CD4-positive, alpha-beta T cell treated with Interleukin-17A for 1 hour (primary cell): ENCODE measurements at places on chromosomes 16 and 17.

DNA sequence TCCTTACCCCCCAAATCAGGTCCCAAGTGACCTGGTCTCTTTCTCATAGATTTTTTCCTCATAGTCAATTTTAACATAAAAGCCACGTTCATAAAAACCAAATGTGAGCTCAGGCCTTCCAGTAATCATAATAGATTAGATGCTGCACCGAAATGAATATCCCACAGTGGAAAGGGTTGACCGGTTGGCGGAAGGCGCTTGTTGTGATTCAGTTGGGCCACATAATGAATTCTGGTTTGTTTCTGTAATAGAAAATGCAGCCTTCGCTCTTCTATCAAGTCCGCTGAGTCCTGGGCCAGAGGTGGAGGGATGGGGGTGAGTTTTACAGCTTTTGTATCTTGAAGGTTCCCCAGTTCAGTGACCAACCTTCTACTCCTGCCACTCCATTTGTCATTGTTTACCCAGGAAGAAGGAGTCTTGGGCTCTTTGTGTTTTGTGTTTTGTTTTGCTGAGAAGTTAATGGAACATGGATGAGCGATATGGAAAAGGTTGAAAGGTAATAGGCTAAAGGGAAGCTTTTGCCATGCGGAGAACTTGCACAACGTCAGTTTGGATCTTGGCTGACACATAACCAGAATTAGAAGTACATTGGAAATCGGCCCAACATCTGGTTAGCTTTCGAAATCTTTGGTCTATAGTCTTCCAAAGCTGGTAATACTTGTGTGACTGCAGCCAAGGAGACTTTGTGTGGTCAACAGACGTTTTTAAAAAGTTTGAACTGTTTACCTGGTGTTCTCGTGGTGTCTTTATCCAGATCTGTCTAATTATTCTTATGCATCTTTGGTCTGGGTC, 89.5 kb downstream of the CLEC16A start:
- no peak for DNase-seq

- no peak for DNase-seq
Measured at GRCh38 chr16:18792836-18793433, 2.8 kb upstream of the RPS15A start.

GRCh38 chr17:60165223-60165622, 15.4 kb downstream of the CA4 start:
- no peak for DNase-seq

- DNase-seq, result no peak
Measured at GRCh38 chr16:55839115-55839514, 6.2 kb upstream of the CES1 start.

DNA sequence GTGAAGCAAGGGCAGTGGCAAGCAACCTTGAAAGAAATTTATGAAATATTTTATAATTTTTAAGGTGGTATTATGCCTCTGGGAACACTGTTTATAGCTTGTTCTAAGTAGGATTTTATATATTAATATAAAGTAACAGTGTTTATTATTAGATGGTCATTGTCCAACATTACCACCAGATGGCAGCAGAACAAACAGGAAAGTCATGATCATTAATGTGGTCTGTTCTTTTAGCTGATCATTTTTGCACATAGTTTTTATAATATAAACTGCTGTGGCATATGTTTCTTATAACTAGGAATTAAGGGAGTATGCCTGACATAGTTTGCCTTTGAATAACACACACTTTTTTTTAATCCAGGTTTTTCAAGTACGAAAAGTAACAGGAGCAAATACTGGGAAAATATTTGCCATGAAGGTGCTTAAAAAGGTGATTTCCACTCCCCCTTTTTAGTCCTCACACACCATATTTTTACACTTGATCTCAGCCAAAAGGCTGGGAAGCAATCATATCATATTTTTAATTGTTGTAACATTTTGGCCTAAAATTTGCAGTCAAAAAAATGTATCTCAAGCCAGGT, 21.4 kb downstream of the RPS6KB1 start:
- DNase-seq, result peak; percentile 71

GRCh38 chr16:78988361-78988969, 612.1 kb downstream of the MAF start:
- DNase-seq, result no peak
